Left ventricle myocardium inferior (tissue), 1 donor: ENCODE measurements at places on chromosomes 3 and 15. TPM values are rescaled to one million over a fixed set of nuclear protein-coding genes. Genes with fewer than 3 reads are reported as not detected.

DNA sequence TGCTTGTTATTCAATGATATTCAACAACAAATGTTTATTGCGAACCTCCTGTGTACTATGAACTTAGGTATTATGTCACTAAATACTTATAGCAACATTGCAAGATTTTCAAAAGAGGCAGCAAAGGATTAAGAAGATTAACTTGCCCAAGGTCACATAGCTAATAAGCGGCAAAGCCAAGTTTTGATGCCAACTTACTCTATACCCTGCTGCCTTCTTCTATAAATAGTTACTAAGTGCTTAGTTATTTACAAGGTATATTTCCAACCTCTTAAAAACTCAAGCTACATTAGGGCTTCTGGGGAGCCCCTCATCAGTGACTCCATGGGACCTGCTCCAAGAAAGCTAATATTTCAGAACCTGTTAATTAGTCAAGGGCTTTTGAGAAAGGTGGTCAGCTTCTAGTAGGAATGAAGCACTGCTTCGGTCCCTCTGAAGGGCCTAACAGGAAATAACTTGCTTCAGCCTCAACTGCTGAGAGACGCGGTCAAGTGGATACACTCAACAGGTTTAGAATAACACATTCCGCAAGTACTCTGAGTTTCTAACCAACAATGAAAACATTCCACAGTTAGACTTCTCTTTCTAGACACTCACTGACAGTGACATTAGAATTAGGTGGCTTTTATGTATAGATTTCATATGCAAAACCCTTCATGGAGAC is 125.5 kb downstream of the DGKG start:
- no peak overlapping the region for H3K4me3 ChIP-seq
- H3K36me3 ChIP-seq, result no peaks in the 10 kb centered on the region
- H3K27ac ChIP-seq, result peak overlapping the region; percentile 86
- no peaks in the 10 kb centered on the region for H3K27me3 ChIP-seq
- peaks cover 47% of the 10 kb centered on the region for H3K4me1 ChIP-seq
- no peak for DNase-seq

GRCh38 chr3:95002438-95003046 is 939.7 kb downstream of the NSUN3 start:
- H3K36me3 ChIP-seq, result no peaks in the 10 kb centered on the region
- no peak overlapping the region for H3K27ac ChIP-seq
- H3K27me3 ChIP-seq, result no peaks in the 10 kb centered on the region
- no peak for DNase-seq
- H3K4me1 ChIP-seq, result no peaks in the 10 kb centered on the region

Gene ARRDC4
- 11.8 TPM for total RNA-seq

- no peak overlapping the region for H3K4me3 ChIP-seq
- no peaks in the 10 kb centered on the region for H3K36me3 ChIP-seq
- H3K4me1 ChIP-seq, result peaks cover 89% of the 10 kb centered on the region
These were observed 28.3 kb downstream of the MITF start for GRCh38 chr3:69767571-69767970.

DNA sequence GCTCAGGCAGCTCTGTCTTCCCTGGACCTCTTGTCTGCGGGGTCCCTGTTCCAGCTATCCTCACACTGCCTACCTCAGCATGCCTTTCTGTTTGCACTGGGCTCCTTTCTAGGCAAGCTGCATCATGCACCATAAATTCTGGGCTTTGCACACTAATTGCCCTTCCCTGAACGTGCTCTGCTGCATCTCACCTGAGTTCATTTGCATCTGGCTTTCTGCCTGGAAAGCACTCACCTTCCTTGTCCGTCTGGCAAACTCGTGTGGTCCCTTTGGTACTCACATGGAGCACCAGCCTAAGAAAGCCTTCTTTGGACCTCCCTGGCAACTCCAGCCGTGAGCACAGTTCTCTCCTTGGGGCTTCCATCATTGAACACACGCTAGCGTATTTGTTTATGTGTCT is 365.6 kb downstream of the SV2B start:
- H3K36me3 ChIP-seq, result no peaks in the 10 kb centered on the region
- H3K4me1 ChIP-seq, result no peaks in the 10 kb centered on the region
- no peak overlapping the region for H3K4me3 ChIP-seq
- no peak overlapping the region for H3K27ac ChIP-seq
- no peak for DNase-seq

Gene IL17RC
- total RNA-seq, result 35.0 TPM

DNA sequence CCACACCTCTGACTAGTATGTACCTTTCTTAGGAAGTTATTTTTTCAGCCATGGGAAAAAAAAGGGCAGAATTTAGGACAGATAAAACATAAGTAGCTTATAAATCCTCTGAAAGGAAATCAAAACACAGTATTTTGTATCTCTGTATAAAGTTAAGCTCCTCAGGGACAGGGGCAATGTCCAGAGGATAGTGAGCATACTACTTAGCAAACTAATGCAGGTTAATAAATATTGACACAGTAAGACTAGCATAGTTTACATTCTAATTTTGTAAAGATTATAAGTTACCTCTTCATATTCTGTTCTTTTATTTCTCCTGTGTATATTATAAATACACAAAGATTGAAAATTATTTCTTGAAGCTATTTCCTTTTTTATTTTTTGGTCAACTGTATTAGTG is 2.1 kb downstream of the UBE3A start:
- peak overlapping the region; percentile 95 for H3K4me3 ChIP-seq
- no peak for DNase-seq
- H3K27ac ChIP-seq, result no peak overlapping the region
- H3K27me3 ChIP-seq, result no peaks in the 10 kb centered on the region
- H3K4me1 ChIP-seq, result peaks cover 78% of the 10 kb centered on the region

DNA sequence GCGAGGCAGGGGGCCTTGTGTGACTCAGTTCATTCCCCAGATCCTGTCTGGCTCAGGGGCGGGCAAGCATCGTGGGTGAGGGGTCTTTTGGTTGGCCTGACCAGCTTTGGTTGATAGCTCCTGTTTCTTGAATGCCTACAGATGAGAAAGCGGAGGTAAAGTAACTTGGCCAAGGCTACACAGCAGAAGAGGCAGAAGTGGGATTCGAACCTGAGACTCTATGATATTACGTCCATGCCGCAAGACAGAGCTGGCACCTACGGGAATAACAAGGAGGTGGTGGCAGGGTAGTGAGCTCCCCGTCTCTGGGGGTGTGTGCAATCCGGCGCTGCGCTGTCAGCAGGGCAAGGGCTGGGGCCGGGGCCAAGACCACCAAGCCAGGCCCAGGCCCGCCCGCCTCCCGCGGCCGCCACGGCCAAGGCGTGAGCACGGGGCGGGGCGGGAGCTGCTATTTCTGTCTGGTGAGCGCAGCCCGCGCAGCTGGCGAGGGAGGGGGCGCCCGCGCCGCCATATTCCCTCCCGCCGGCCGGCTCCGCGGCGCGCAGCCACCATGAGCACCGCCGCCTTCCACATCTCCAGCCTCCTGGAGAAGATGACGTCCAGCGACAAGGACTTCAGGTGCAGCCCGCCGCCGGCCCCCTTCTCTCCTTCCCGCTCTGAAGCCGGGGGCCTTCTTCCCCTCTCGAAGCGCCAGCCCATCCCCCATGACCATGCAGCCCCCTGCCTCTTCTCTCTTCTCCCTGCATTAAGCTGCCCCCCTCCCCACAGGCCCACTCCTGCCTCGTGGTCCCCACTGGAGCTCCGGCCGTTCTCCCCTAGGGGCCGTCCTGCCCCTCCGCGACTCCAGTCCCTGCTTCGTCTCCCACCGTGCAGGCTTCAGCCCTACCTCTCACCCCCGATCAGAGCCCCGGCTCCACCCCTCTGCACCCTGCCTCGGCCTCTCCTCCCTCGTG is at the start of gene CAND2:
CAND2 (plus strand) TSS at position 510 of the 953 bp plus-strand sequence; CDS start at position 551, 41 bp downstream.
- peak; percentile 80 for DNase-seq
- no peaks in the 10 kb centered on the region for H3K27me3 ChIP-seq
- no peaks in the 10 kb centered on the region for H3K36me3 ChIP-seq
- peak within 1 kb of the TSS; percentile 79 for H3K4me3 ChIP-seq
- peaks cover 41% of the 10 kb centered on the region for H3K4me1 ChIP-seq

Gene EAF2
- total RNA-seq, result 4.1 TPM

DNA sequence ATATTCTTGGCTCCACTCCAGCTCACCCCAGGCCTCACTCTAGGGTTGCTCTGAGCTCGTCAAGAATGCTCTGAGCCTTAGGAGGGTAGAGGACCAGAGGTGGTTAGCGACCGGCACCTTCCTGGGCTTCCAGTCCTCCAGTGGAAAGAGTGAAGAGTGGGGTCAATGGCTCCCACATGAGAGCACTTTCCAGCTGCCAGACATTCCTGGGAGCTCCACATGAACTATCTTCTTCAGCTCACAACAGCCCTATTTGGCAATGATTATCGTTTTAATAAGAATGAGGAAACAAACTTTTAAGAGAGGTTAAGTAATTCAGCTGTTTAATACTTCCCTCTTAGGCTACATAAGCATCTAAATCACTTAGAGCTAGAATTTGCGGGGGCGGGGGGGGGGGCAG is 139.3 kb downstream of the STT3B start:
- H3K27ac ChIP-seq, result no peak overlapping the region
- no peak overlapping the region for H3K4me3 ChIP-seq
- DNase-seq, result no peak
- peaks cover 7% of the 10 kb centered on the region for H3K36me3 ChIP-seq
- H3K27me3 ChIP-seq, result no peaks in the 10 kb centered on the region

Gene VIPR1
- 1.7 TPM for total RNA-seq

- H3K27ac ChIP-seq, result peak within 1 kb of the TSS; percentile 89
- peaks cover 90% of the 10 kb centered on the region for H3K4me1 ChIP-seq
- H3K4me3 ChIP-seq, result peak within 1 kb of the TSS; percentile 72
- no peaks in the 10 kb centered on the region for H3K36me3 ChIP-seq
These were observed at the start of gene RASL12 for GRCh38 chr15:65067645-65068402. Gene RASL12, minus strand, starts transcription at chr15:65067991. Its CDS starts 156 bp downstream, at chr15:65067835.

GRCh38 chr3:20462723-20463122 is 276.7 kb upstream of the SGO1 start:
- H3K4me1 ChIP-seq, result no peaks in the 10 kb centered on the region
- no peaks in the 10 kb centered on the region for H3K27me3 ChIP-seq
- H3K4me3 ChIP-seq, result no peak overlapping the region
- H3K27ac ChIP-seq, result no peak overlapping the region

DNA sequence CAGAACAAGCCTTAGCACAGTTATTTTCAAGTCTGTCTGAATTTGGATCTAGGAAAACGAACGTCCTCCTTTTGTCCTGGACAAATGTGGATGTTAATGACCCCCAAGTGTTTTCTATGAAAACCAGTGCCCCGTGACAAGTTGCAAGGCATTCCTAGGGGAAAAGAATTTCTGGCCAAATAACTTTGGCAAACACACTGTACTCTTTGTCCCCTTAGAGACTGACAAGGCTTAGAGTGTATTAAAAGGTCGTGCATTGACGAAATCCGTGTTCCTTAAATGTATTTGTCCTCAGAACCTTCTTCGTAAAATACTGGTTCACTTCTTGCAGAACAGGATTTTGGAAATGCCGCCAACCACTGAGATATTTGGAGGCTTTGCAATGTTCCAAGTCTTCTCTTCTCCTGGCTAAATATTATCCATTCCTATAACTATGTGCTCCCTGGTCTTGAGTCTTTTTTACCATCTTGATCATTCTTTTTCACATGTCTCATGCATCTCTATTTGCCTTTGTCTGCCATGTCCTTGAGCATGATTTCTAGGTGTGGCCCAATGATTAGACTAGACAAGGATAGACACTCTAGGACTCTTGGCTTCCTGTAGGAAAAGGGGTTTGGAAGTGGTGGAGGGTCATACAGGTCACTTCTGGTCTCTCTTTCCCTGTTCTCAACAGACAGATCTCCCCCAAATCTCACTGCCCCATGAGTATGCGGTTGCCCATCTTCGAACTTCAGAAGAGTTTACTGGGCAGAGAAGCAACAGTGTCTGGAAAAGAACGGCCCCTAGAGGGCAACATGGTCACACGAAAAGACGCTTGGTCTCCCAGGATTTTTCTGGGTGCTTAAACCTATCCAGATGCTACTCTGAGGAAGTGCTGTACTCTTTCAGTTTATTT is 117.5 kb downstream of the EDEM1 start:
- no peaks in the 10 kb centered on the region for H3K27me3 ChIP-seq
- H3K4me3 ChIP-seq, result no peak overlapping the region
- no peaks in the 10 kb centered on the region for H3K36me3 ChIP-seq
- peaks cover 32% of the 10 kb centered on the region for H3K4me1 ChIP-seq
- H3K27ac ChIP-seq, result peak overlapping the region; percentile 31

GRCh38 chr3:49723296-49723627 is 489 bp downstream of the GMPPB start:
- peak; percentile 51 for DNase-seq
- peak overlapping the region; percentile 96 for H3K27ac ChIP-seq
- H3K4me3 ChIP-seq, result peak overlapping the region; percentile 96
- peaks cover 60% of the 10 kb centered on the region for H3K4me1 ChIP-seq
- peaks cover 52% of the 10 kb centered on the region for H3K36me3 ChIP-seq
- H3K27me3 ChIP-seq, result no peaks in the 10 kb centered on the region

DNA sequence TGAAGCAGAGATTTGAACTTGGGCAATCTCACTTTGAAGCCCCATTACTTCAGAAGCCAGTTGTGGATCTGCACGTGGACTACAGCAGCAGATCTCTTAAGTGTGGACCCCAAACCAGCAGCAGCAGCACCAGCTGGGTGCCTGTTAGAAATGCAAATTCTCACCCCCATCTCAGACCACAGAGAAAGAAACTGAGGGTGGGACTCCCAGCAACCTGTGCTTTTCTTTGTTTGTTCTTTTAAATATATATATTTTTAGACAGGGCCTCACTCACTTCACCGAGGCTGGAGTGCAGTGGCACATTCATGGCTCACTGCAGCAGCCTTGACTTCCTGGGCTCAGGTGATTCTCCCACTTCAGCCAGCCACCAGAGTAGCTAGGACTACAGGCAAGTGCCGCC is 53.2 kb downstream of the SLTM start:
- no peak overlapping the region for H3K27ac ChIP-seq
- no peaks in the 10 kb centered on the region for H3K27me3 ChIP-seq
- no peak for DNase-seq
- H3K36me3 ChIP-seq, result peaks cover 84% of the 10 kb centered on the region

Gene CYFIP1
- 24.1 TPM for total RNA-seq

GRCh38 chr3:151918253-151919029 is 45.0 kb downstream of the SUCNR1 start:
- no peaks in the 10 kb centered on the region for H3K4me1 ChIP-seq
- H3K4me3 ChIP-seq, result no peak overlapping the region
- H3K27me3 ChIP-seq, result no peaks in the 10 kb centered on the region
- H3K27ac ChIP-seq, result no peak overlapping the region

GRCh38 chr3:14913926-14914778 is 33.2 kb upstream of the NR2C2 start:
- no peak for DNase-seq
- peaks cover 16% of the 10 kb centered on the region for H3K36me3 ChIP-seq
- H3K4me1 ChIP-seq, result peaks cover 9% of the 10 kb centered on the region
- H3K4me3 ChIP-seq, result no peak overlapping the region
- no peaks in the 10 kb centered on the region for H3K27me3 ChIP-seq

GRCh38 chr15:42056934-42057798 is 36.3 kb upstream of the PLA2G4E start:
- no peaks in the 10 kb centered on the region for H3K36me3 ChIP-seq
- peaks cover 32% of the 10 kb centered on the region for H3K4me1 ChIP-seq
- peak overlapping the region; percentile 49 for H3K4me3 ChIP-seq
- DNase-seq, result peak; percentile 73

DNA sequence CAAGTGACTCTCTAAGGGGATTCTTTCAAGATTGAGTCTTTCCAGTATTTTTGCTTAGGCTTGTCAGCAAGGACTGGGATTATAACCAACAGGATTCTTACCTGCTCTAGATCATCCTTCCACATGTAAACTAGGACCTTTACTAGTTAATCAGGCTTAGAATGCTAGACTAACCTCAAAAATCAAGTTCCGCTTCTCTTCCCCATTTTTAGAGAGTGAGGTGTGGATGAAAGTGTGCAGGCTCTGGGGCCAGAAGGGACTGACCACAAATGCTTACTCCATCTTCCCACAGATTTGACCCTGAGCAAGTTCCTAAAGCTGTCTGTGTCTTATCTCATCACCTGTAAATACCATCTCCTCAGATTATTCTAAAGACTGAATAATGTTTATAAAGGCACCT is 89.5 kb upstream of the IL12A start:
- H3K27me3 ChIP-seq, result no peaks in the 10 kb centered on the region
- DNase-seq, result no peak
- H3K4me1 ChIP-seq, result peaks cover 46% of the 10 kb centered on the region
- peak overlapping the region; percentile 68 for H3K27ac ChIP-seq
- H3K4me3 ChIP-seq, result no peak overlapping the region

Gene CALML4
- total RNA-seq, result 0.91 TPM
